ENCODE measurements at places on chromosomes 16 and 17.

GRCh38 chr16:11727796-11728543, 14.7 kb downstream of the TXNDC11 start:
- no peak for DNase-seq

- DNase-seq, result no peak
These were observed 33.8 kb upstream of the KPNB1 start for GRCh38 chr17:47615766-47616424.

DNA sequence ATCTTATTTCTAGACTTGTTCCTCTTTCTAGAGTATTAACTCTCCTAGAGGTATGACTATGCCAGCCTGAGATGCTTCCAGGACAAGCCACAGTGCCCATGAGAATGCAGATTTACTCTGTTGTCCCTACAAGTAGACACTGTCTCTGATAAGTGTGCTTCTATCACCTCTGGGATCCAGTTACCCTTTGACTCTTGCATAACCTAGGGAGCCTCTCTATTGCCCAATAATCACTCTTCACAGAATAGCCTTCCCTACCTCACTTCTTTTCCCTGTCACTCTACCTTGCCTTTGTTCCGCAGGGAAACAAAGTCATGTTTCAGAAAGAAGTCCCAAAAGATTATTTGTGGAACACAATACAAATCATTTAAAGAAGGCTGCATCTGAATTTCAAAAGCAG, 1.6 kb upstream of the KRT34 start:
- no peak for DNase-seq

- peak; percentile 0 for DNase-seq
These were observed 47.5 kb downstream of the SLC6A2 start for GRCh38 chr16:55703003-55704001.

GRCh38 chr16:66661210-66661560, 35.4 kb downstream of the CMTM4 start:
- DNase-seq, result no peak
